ENCODE measurements at places on chromosomes 16 and 17.

GRCh38 chr16:56192986-56193945, 2.0 kb downstream of the GNAO1 start:
- DNase-seq = no peak

GRCh38 chr16:52191531-52192134, 355.3 kb downstream of the TOX3 start:
- peak; percentile 66 for DNase-seq

DNA sequence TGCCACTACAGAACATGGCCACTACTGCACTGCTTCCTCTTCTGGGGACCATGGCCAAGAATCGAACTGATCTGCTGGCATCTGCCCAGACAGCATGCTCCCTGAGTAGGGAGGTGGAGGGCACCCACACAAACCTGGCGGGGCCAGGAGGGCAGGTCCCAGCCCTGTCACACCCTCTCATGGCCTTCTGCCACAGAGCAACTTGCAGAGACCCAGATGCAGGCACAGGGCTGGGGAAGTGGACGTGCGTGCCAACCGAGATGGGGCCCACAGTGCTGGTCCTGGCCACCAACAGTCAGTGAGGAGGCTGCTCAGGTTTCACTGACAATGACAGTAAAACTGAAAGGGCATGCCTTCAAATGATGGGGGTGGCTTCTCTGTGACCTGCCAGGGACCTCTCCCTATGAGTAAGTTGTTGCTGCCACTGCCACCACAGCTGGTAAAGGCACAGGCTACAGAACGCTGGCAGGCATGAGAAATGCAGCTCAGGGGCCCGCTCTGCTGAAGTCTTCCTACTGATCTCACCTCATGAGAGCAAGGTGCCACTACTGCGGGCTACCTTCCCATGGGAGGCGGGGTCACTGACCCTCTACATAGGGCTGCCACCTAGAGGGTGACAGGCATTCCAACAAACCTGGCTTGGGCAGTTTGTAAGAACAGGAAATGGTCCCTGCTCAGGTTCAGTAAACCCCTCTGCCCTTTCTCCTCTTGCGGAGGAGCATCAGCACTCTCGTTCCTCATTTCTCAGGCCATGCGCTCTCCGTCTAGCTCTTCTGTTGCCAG, 15.5 kb downstream of the HIC1 start:
- DNase-seq = no peak

GRCh38 chr16:80511824-80512592, 28.8 kb upstream of the DYNLRB2 start:
- DNase-seq = no peak

DNA sequence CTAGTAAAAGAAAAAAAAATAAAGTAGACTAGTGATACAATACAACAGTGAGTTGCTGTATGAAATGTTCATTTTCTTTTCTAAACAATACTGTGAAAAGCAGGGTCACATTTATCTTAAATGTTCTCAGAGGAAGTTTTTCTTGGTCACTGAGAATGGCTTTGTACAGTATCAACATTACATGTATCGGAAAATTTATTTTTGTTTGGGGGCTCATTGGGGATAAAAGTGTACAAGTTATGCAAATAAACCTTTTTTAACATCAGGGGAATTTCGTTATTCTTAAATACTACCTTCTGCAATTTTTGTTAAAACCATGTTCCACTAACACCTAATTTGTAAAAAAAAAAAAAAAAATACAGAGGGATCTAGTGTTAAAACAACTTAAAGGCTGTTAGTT, 8.7 kb upstream of the ZNF594 start:
- no peak for DNase-seq

- no peak for DNase-seq
Observed at GRCh38 chr17:14205992-14206461, 30.6 kb downstream of the CDRT15 start.

GRCh38 chr16:30395992-30396585, 869 bp downstream of the ZNF48 start:
- no peak for DNase-seq

GRCh38 chr16:21646721-21647561, 5.5 kb downstream of the IGSF6 start:
- DNase-seq = peak; percentile 89

GRCh38 chr17:74450925-74451403, 15.5 kb upstream of the CD300A start:
- no peak for DNase-seq

GRCh38 chr16:82628088-82628423, 1.3 kb downstream of the CDH13 start:
- no peak for DNase-seq

DNA sequence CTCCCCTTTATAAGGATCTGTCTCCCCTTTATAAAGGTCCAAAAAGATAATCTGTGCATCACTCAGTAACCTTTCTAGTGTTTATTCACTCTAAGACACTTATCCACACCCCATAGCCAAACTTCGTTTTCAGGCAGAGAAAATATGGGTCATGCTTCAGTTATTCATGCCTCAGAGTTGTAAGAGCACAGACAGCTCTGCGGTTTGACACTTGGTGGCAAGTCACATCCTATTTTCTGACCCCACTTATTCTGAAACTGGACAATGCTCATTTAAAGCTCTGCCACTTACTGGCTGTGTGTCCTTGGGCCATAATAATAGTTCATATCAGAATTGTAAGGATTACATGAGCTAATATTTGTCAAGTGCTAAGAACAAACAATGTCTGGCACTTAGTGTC, 2.0 kb upstream of the KRTAP2-1 start:
- no peak for DNase-seq

- no peak for DNase-seq
Observed at GRCh38 chr16:28561557-28562187, 8.0 kb downstream of the SGF29 start.

DNA sequence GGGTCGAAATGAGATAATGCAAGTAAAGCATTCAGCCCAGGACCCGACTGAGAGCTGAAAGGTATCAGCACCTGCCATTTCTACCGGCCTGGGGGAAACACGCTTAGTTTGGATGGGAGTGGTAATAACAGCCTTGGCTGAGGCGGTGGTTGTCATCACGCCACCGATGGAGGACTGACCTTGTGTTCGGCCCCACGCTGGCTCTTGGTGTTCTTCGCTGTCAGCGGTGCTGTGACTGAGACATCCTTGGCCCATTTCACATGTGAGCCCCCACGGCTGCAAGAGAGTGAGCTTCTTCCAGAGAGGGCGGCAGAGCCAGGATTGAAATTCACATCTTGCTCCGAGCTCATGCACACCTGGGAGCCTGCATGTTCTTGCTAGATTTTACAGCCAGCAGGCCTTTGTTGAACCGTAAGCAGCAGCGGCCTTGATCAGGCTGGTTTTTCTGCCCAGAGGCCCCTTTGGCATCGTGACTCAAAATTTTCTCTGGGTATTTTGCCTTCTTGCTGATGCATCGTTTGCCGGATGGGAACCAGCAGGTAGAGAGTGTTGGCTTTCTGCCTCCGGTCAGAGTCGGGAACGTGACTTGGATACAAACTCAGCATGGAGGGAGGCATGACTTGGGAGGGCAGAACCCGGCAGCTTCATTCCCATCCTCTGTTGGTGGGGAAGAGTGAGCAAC, 341.5 kb downstream of the SNX29 start:
- DNase-seq = no peak

GRCh38 chr17:64358261-64358788, 32.3 kb downstream of the PECAM1 start:
- DNase-seq = no peak

GRCh38 chr17:3723188-3723555, 531 bp upstream of the HASPIN start:
- DNase-seq = no peak

- no peak for DNase-seq
Observed at GRCh38 chr17:37206299-37206698, 169.5 kb upstream of the C17orf78 start.

DNA sequence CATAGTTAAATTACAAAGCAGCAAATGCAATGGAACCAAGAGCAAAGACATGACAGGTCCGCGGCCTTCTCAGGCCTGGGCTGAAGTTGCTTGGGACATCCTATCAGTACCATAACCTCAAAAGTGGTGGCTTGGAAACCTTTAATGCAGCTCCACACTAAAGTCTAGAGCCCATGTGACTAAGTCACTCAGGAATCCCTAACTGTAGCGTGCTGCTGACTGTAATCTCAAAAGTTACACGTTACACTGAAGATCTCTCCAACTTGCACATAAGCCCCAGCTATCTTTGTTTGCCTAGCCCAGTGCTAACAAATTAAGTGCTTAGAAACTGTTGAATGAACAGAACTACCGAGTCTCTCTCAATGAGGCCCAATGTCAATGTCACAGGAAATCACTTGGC, 27.8 kb downstream of the NUP88 start:
- no peak for DNase-seq

DNA sequence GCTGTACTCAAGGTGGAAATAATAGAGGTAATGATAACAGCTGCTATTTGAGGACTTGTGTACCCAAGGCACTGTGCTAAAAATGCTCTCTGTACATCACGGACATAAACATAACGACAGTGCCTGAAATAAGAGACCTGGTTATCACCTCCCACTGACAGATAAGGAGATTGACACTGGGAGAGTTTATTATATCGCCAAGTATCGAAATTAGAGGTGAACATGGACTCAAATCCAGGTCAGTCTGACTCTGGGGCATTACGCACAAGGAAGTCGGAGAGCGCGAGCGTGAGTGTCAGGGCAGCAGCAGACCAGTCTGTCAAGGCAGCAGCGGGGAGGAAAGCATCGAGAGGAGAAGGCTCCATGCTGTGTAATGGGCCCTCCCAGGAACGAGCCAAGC, 57.1 kb downstream of the GOSR1 start:
- DNase-seq = no peak

- DNase-seq = no peak
Observed at GRCh38 chr17:33401249-33401648, 108.2 kb upstream of the ASIC2 start.

GRCh38 chr16:85722128-85722893, 28.6 kb downstream of the C16orf74 start:
- DNase-seq = no peak

GRCh38 chr17:8153957-8154607, 1.9 kb upstream of the PER1 start:
- peak; percentile 76 for DNase-seq

DNA sequence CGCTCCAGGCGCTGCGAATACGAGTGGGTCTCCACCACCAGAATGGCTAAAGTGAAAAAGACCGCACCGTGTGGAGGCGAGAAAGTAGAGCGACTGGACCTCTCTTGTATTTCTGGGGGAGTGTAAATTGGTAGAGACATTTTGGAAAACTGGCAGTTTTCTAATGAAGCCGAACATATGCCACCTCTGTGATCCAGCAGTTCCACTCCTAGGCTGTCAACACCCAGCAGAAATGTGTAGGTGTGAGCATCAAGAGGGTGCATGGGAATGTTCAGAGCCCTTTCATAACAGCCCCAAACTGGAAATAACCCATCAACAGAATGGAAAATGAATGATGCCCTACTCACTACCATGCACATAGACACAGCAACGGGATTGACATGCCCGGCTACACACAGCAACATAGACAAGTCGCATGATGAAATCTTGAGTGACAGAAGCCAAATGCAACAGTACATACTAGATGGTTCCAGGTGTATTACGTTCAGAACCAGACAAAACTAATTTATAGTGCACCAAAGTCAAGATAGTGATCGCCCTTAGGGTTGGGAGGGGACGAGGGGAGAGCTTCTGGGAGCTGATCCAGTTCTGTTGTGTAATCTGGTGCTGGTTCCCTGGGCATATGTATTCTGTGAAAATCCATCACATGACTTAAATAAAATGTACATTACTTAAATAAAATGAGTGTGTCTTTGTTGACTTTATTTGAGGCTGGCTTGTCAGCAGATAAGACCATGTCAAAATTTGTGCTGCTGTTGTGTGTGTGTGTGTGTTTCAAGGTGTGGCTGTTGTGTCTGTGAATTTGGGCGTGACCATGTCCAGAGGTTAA, 877 bp upstream of the BCL7C start:
- peak; percentile 21 for DNase-seq

- DNase-seq = no peak
Observed at GRCh38 chr17:82138511-82138992, 40.5 kb upstream of the FASN start.
